Fibroblast of skin of right biceps (primary cell): ENCODE measurements at places on chromosomes 1 and 21.
A peak's percentile ranks its signal among the peaks of the same experiment; 100 is the strongest.

DNA sequence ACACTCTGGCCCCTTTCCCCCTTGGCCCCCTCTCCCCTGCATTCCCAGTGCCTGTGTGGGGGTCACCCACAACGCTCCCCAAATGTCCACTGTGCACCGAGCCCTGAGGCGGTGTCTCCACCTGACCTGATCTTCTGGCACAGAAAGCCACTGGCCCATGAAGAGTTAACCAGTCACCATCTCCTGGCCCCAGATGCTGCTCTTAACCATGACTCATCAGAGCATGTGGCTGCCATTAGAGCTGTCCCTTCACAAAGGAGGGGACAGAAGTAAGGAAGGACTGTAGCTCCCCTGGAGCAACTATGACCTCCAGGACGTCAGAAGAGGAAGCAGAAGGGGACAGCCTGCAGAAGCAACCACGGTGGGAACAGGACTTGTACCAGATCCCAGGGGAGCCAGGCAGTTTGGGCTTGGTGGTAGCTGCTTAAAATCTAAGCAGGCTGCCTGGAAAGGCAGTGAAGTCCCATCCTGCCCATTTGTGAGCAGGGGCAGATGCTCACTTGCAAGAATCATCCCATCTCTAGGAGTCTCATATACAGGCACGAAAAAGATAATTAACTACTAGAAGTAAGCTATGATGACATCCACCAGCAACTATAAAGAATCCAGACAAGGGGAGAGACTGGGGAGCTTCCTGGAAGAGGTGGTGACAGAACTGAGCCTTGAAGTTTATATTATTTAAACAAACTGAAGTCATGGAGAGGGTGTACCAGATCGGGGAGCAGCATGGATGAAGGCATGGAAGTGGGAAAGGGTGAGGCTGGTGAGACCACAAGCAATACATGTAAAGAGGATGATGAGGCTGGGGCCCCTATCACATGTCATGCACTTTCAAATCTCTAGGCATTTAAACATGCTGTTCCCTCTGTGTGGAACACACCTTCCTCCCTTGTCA is 1.1 kb upstream of the TTC39A start:
- peak; percentile 57 for DNase-seq

- DNase-seq, result no peak
Measured at GRCh38 chr1:207202480-207202879, 98.4 kb downstream of the C4BPA start.

DNA sequence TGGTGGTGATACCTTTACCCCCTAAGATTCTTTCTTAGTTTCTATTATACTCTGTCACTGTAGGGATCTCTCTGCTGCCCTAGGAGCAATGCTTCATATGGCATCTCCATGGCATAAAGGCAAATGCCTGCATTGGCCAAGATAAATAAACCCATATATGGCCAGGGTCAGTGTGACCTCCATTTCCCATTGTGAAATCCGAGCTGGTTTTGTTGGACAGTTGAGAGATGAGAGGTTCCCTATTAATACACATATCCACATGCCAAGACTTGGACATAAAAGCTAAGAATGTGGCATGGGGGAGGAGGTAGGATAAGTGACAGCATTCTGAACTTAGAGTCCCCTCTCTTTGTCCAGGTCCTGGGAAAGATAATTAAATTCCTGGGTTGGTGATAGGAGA is 1.4 kb downstream of the TPM3 start:
- no peak for DNase-seq

GRCh38 chr1:6360117-6360496 is 33.5 kb downstream of the ACOT7 start:
- DNase-seq, result no peak

- no peak for DNase-seq
Measured at GRCh38 chr1:147246044-147246690, 3.7 kb downstream of the CHD1L start.

- DNase-seq, result no peak
Measured at GRCh38 chr21:27421654-27422053, 454.8 kb upstream of the ADAMTS5 start.

GRCh38 chr1:109040627-109040988 is 1.3 kb downstream of the WDR47 start:
- DNase-seq, result peak; percentile 0

DNA sequence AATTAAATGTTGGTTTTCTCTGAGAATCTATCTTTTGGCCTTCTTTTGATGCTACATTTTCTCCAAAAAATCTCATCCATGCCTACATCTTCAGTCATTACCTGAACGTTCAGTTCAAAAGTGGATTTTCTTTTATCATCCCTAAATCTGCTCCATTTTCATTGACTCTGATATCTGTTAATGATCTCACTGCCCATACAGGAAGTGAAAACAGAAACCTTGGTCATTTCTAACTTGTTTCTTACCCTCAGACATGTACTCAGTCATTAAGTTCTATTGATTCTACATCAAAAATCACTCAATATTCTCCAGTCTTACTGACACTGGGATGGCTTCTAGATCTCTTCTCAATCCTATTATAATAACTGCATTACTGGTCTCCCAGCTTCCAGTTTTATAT is 22.7 kb downstream of the PRKACB start:
- DNase-seq, result no peak

DNA sequence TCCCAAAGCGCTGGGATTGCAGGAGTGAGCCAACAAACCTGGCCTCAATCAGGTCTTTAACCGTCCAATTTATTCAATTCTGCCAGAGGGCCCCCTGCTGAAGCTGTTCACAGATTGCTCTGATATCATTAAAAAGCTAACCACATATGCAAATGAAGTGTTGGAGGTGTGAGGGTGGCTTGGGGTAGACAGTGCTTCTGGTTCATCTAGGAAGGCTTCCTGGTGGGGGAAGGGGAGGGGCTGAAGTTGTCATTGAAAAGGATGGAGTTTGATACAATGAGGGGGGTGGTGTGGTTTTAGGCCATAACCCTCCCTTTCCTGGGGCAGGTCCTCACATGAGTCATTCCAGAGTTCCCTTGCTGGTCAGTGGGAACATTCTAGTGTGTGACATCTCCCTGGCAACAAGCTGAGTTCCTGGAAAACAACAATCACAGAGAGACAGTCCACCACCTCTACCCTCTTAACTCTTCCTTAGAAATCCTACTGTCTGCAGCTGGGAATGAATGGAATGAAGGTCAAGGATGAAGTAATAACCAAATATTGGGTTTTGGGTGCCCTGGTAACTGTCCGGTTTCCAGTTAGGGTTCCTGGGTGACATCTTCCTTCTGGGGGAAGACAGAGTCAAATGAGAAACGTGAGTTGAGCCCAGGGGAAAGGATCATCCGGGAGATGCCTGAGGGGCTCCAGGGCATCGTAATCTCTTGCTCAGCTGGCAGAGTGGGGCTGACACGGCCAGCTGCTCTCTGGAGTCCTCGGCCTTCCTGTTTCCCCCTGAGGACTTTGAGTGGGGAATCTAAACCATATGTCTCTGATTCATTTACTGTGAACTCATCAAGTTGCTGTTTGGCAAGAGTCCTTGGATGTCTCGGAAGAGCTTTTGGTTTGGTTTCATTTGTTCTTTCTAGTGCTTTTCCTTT is 32.2 kb downstream of the BATF3 start:
- DNase-seq, result peak; percentile 95

GRCh38 chr21:33125680-33126375 is 55.9 kb downstream of the OLIG1 start:
- DNase-seq, result peak; percentile 30

- peak; percentile 2 for DNase-seq
Measured at GRCh38 chr1:91124989-91125417, 103.2 kb upstream of the ZNF644 start.

DNA sequence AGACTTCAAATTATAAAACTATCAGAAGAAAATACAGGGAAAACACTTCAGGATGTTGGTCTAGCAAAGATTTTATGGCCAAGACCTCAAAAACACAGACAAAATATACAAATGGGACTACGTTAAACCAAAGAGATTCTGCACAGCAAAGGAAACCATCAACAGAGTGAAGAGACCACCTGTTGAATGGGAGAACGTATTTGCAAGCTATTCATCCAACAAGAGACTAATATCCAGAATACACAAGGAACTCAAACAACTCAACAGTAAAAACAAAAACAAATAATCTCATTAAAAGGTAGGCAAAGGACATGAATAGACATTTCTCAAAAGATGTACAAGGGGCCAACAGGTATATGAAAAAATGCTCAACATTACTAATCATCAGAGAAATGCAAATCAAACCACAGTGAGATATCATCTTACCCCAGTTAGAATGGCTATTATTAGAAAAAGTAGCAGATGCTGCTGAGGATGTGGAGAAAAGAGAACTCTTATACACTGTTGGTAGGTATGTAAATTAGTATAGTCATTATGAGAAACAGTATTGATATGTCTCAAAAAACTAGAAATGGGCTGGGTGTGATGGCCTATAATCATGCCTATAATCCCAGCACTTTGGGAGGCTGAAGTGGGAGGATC is 112.6 kb downstream of the LRIG2 start:
- no peak for DNase-seq

GRCh38 chr1:12075195-12076114 is 12.4 kb downstream of the TNFRSF8 start:
- peak; percentile 94 for DNase-seq

- DNase-seq, result no peak
Measured at GRCh38 chr1:228097333-228098081, 5.6 kb downstream of the C1orf35 start.

GRCh38 chr1:61171346-61171745 is 89.0 kb downstream of the NFIA start:
- DNase-seq, result no peak

GRCh38 chr1:206131037-206131436 is 13.8 kb upstream of the AVPR1B start:
- DNase-seq, result no peak

- DNase-seq, result no peak
Measured at GRCh38 chr21:38490411-38491020, 7.8 kb downstream of the ERG start.

DNA sequence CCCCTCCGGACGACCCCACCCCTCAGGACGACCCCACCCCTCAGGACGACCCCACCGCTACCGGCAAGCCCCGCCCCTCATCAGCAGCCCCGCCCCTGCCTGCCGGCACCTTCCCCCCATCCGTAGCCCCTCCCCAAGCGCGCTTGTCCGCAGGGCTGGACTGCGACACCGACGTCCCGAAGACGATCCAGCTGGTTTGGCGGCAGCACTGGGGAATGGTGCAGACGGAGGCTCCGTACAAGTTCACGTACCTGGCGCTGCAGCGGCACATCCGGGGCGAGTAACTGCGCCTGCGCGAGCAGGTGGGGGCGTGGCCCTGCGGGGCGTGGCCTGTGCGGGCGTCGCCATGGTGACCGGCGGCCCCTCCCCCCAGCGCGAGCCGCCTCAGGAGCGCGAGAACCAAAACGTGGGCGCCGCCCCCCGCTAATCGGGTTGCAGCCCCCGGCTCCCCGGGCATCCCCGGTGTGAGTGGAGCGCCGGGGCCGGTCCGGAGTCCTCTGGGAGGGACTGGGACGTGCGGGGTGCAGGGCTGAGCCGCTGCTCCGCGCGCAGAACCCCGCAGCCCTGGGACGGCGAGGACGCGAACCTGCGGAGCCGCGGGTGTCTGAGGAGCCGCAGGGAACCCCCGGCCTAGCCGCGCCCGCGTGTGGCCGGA is 4.9 kb downstream of the RNF223 start:
- DNase-seq, result peak; percentile 52

DNA sequence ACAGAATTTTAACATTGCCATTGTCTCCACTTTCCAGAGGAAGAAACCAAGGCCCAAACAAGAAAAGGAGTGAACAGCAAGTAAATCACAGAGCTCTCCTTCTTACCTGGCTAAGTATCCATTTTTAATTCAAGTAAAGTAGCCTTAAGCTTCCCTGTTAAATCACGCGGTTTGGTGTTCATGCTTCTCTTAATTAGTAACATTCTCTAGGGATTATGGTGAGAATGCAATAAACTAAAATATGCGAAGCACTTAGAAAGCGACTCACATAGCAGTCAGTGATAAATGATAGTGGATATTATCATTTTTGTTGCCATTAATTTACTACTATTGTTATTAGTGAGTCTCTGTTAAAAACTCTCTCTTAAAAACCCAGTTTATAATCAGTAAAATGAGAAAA is 630.5 kb upstream of the TMPRSS15 start:
- no peak for DNase-seq

DNA sequence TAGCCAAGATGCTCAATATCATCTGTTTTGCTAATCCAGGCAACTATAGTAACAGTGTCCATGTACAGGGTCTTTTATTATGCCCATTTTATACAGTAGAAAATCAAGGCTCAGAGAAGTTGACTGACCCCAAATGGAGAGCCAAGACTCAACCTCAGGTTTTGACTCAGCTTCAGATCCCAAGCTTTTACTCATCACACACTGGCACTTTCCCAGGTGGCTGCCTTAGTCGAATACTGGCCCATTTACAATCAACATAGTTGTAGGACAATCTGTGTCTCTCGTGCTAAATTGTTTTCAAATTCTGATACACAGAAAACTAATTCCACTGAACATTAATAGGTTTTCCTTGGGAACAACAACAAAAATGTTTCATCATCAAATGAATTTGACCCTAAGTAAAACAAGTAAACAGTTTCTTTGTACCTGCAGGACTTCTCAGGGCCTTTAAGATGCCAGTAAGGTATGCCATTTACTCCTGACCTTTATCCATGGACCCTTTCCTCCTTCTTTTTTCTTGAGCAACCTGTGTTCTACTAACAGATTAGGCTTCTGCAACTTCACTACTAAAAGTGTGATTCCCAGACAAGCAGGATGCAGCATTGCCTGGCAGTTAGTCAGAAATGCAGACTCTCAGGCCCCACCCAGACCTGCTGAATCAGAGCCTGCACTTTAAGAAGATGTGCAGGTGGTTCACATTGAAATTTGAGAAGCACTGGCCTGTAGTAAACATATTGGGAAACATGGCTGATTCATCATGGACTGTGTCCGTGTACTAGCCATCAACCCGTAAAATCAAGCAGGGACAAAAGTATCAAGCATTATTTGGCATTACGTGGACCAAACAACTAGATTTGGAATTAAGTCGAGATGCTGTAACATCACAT is 128.8 kb downstream of the RRAGC start:
- no peak for DNase-seq

DNA sequence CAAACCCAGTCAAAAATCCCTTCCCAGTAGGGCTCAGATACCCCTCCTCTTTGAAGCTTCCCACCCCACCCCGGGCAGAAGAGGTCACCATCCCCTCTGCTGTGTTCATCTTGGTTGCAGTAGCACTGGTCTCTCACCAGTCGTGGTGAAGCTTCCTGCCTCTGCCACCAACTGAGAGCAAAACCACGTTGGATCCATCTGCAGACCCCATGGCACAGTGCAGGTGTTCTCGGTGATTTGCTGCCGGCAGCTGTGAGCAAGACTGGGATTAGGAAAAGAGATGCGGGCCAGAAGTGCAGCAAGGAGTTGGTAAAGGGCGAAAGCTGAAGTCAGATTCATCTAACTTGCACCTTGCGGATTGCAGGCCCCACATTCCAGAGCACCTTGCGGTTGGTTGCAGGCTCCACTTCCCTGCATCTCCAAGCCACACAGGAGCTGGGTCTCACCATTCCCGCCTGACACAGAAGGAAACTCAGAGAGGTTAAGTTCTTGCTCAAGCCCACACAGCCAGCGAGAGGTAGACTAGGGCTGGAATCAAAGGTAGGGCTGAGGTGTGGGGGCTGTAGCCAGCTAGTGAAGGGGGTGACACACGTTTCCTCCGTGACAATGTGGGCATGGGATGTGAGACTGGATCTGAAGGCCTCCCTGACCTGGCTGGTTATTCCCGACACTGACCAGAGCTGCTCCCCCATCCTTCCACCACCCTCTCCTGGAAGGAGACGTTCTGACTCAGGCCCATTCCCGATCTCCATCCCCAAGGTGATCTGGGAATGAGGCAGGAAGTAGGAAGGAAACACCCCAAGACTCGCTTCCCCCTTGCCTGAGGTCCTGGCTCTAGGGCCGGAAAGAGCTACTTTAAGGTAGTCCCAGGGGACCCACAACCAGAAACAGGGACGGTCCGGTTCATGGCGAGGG is 3.3 kb upstream of the FAM110D start:
- no peak for DNase-seq
